ENCODE measurements at places on chromosomes 16 and 17. TPM values are rescaled to one million over a fixed set of nuclear protein-coding genes. Genes with fewer than 3 reads are reported as not detected.

RHBDL3 gene
- total RNA-seq = 0.69 TPM

CCDC154 gene
- 2.7 TPM for total RNA-seq

HBA1 gene
- total RNA-seq = not detected

ALDH3A1 gene
- not detected for total RNA-seq

CCL8 gene
- total RNA-seq = not detected

TBC1D3K gene
- total RNA-seq = not detected

TUBB3 gene
- total RNA-seq = 1.6 TPM

TBC1D3G gene
- not detected for total RNA-seq

TBX21 gene
- total RNA-seq = 13.8 TPM

NAE1 gene
- total RNA-seq = 72.6 TPM

ARHGDIG gene
- total RNA-seq = not detected

SERPINF2 gene
- 0.79 TPM for total RNA-seq

NOL3 gene
- 8.9 TPM for total RNA-seq
